ENCODE measurements at places on chromosomes 12 and 14.
A peak's percentile ranks its signal among the peaks of the same experiment; 100 is the strongest.

DNA sequence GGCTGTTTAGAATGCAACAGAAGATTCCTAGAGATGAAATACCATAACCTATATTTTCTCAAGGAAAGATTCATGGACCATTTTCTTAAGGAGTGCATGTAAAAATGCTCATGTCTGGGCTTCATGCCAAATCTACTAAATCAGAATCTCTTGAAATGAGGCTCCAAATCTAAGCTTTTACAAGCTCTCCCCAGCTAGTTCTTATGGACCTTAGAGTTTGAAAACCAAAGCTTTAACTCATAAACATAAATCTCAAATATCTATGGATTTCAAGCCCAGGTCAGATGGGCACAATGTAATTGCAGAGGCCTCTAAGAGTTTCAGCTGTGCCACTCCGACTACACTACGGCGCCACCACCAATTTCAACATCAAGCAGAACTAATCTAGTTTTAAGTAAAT, 117.3 kb upstream of the CAND1 start:
- no peak for DNase-seq

GRCh38 chr12:93476555-93476954, 9.2 kb downstream of the MRPL42 start:
- no peak for DNase-seq

- DNase-seq, result peak; percentile 32
Observed at GRCh38 chr14:78448164-78449094, 278.3 kb downstream of the NRXN3 start.

- DNase-seq, result no peak
Observed at GRCh38 chr12:115013236-115013981, 329.4 kb upstream of the TBX3 start.

GRCh38 chr12:87439990-87440827, 589.0 kb downstream of the C12orf50 start:
- peak; percentile 88 for DNase-seq

DNA sequence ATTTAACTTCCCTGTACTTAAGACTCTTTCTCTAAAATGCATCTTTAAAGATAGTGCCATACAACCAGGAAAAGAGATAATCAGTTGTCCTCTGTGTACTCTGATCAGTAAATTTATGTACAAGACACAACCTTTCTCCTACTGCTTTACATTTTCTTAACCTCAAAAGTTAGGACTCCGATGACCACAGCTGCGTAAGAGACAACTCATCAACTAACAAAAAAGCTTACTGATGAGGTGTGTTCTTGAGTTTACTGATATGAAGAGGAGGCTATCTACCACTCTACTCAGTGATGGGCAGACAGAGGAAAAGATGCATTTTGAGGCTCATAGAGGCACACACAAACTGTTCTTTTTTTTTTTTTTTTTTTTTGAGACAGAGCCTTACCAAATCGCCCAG, 71.4 kb upstream of the HIF1A start:
- no peak for DNase-seq

DNA sequence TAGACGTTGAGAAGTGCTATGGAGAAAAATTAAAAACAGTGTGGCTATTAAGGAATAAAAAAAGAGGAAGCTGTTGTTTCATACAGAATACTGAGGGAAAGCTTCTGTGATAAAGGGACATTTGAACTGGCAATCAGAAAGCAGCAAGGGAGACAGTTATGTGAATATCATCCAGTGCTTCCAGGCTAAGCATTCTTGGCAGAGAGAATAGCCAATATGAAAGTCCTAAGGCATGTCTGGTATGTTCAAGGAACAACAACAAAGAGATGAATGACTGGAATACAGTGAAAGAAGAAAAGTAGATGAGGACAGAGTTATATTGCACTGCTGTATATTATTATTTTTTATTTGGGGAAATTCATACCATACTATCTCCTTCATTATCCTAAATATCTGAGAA, 23.9 kb downstream of the SCAF11 start:
- DNase-seq, result peak; percentile 23

DNA sequence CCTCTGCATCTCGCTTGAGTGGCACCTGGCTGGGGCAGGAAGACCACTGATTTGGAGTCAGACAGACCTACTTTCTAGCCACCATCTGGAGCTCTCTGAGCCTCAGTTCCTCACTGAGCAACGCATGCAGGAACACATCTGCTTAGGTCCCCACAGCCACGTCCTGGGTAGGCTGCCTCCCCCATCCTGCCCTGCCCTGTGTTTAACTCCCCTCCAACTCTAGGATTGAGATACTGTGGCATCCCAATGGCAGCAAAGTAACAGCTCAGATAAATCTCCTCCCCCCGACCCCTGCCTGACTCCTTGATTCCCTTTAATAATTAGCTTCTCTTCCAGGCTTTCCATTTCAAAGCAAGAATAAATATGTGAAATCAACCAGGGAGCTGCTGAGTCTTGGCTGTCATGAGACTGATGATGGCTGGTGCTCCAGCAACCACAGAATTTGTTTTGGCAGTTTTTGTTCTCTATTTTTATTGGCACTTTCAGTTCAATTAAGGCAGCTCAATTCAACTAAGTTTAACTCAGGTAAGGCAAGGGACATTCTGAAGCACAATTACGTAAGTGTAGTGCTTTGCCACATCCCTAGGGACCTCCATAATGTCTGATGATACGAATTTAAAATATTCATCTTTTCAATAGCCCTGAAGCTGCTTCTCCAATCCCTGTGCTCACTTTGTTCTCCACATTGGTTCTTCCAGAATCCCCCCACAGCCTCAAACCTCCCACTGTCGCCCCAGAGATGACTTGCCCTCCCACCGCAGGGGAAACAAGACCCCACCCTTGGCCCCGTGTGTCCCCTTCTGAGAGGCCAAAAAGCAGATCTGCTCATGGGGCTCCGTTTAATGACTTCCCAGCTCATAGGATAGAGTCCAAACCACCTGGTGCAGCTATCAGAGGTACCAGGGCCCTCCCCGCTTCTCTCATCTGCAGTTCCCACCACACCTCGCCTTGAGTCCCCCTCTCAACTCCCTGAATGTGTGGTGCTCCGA, 58.2 kb downstream of the ESR2 start:
- no peak for DNase-seq

DNA sequence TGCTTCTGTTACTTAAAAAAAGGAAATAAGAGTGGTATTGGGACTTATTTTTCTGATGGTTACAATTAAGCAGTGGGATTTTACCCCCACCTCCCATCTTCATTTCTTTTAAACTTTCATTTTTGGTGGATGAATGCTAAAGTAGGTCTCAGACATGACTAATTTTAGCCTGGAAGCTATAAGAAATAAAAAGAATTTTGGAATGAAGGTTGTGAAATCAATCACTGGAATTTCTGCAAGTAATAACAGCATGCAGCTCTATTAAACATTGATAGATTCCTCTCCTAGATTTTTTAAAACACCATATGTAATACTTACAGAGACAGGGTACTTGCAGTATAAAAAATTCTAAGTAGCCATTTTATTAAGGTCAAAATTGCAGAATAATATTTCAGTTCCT, 164.2 kb upstream of the CLEC14A start:
- DNase-seq, result peak; percentile 31

DNA sequence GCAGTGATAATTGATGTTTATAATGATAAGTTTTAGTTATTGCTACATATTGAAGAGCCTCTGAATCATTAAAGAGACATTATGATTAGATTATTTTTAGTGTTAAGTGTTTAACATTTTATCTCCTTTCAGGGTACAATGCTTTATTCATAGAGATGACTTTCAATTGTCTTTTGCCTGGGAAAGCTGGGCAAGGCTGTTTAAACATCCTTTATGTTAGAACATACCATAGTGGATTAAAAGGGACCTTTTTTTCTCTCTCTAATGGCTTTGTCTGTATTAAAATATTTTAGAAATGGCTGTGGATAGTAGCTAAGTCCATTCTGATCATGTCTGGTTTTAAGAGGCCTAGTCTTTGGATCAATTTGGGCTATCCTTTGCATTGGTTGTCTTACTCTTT, 427.5 kb upstream of the MIS18BP1 start:
- DNase-seq, result peak; percentile 2

GRCh38 chr12:75750716-75751306, 239.4 kb upstream of the KRR1 start:
- peak; percentile 60 for DNase-seq

- DNase-seq, result peak; percentile 28
Observed at GRCh38 chr14:67420102-67420739, 8.3 kb upstream of the PLEK2 start.

GRCh38 chr12:124321040-124321481, 26.2 kb downstream of the RFLNA start:
- peak; percentile 67 for DNase-seq

DNA sequence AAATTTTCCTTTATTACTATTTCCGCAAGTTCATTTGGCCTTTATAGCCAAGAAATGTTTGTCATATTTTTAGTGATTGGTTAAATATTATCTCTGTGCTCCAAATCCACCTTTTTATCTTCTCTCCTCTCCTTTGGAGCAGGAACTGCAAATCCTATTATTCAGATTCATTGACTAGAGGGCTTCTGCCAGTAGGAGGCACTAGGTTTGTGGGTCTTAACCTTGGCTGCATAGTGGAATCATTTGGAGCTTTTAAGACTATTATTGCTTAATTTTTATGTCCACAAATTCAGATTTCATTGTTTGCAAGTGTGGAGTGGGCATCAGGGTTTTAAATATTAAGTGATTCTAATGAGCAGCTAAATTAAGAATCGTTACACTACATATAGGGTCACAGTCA, 75.3 kb upstream of the SYT10 start:
- no peak for DNase-seq

GRCh38 chr12:114506651-114507050, 100.7 kb upstream of the TBX5 start:
- DNase-seq, result no peak

DNA sequence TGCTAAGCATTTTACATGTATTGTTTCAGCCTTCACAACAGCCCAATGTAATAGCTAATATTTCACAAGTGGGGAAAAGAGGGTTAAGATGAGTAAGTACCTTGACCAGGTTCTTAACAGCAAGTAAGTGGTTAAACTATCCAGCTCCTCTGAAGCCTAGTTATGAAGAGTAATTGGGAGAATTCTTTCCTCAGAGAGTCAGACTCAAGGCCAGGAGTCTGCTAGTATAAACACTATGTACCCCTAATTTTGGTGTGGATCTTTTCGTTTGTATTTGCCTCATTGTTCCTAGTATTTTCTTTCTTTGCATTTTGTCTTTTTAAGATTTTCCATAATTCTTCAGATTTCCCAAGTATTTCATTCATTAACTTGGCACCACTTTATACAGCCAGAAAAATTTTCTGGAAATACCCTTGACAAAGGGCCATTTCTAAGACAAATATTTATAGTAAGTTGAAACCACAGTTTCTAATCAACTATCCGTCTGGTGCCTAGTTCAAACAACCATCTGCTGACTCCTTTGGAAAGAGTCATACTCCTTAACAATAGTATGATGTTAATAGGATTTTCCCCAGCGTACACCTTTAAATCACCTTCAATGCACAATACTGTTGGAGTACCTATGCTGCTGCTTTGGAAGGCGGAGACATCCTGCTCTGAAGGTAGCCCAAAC, 81.2 kb downstream of the SCAF11 start:
- DNase-seq, result no peak

Data from ELR (cell line).